ENCODE measurements at places on chromosomes 7 and 10.

DNA sequence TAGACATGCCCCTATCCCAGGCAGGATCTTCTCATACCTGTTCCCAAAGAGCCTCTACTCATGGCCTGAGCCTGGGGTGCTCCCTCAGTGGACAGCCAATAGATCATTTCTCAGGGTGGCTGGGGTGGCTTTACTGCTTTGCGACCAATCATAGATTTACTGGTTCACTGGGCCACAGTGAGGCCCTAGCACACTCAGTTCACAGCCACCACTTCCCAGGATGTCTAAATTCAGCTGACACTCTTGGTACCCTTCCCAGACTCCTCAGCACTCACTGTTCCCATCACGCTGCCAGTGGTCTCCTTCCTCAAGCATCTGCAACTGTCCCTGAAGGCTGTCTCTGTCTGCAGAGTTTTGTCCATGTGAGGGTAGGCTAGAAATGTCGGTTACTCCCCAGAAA, 50.6 kb downstream of the ARHGAP22 start:
- no peak for DNase-seq

DNA sequence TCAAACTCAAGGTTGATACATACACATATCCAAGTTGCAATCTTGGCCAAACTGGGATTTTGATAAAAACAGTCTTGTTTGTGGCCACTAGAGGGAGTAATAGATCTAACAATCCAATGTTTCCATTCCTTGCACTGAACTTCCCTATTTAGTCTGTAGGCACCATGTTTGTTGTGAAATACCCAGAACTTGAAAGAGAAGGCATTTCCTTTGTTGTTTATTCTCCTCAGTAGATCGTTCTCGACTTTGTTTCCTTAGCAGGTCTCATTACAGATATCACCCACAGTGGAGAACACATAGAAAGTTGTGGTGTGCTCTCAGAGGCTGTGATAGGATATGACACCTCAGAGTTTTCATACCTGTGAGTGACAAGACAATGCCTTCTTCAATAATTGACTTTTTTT, 70.3 kb upstream of the MXI1 start:
- no peak for DNase-seq

- no peak for DNase-seq
Observed at GRCh38 chr10:1120306-1120705, 64.1 kb downstream of the WDR37 start.

DNA sequence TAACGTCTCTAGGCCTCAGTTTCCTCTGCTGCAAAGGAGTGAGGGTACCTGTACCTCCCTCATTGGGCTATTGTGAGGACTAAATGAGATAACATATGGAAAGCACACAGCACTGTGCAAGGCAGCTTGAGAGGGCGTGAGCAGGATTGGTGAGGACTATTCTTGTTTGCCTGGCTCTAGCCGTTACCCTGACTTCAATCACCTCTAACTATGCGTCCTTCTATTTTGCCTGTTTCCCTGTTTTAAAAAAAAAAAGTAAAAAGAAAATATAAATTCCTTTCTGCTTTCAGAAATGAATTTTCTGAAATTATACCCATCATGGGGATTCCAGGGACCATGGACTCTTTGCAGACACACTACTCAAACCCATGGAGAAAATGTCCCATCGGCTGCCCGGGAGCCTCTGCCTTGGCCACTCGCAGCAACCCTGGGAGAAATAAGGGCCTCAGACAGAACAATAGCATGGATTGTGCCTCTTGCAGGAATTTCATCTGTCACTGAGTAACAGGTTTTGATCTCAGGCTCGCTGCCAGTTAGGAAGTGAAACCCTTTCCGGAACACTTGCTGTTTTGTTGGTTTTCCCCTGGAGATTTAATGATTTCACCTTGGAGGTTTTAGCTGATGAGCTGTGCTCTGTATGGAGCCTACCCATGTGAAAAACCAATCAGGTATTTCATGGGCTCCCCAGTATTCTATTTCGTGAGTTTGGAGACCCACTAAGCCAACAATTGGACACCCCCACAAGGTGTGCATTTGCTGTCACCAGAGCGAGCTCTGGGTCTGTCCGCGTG, 55.6 kb downstream of the STEAP1B start:
- DNase-seq: no peak

GRCh38 chr7:157691586-157692459, 355.0 kb downstream of the DNAJB6 start:
- no peak for DNase-seq

- no peak for DNase-seq
Observed at GRCh38 chr10:98363220-98363619, 51.8 kb downstream of the PYROXD2 start.

- DNase-seq: no peak
Observed at GRCh38 chr10:52703898-52704297, 68.7 kb downstream of the MBL2 start.

GRCh38 chr7:116786791-116787443, 75.5 kb upstream of the CAPZA2 start:
- no peak for DNase-seq

DNA sequence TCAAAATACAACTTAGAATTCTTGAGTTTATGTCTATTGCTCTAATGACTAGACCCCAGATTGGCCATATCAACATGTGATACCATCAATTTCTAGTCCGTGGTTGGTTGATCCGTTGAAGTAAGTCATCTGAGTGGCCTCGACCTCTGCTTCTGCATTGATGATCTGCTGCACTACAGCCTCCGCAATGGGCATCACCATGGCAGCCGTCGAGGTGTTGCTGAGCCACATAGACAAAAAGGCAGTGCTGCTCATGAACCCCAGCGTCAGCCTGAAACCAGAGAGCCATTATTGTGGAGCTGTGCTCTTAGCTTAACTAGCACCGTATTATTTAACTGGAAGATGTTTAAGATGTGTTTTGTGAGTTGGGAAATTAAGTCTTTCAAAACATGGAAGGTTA, 30.7 kb downstream of the SLC13A1 start:
- no peak for DNase-seq

DNA sequence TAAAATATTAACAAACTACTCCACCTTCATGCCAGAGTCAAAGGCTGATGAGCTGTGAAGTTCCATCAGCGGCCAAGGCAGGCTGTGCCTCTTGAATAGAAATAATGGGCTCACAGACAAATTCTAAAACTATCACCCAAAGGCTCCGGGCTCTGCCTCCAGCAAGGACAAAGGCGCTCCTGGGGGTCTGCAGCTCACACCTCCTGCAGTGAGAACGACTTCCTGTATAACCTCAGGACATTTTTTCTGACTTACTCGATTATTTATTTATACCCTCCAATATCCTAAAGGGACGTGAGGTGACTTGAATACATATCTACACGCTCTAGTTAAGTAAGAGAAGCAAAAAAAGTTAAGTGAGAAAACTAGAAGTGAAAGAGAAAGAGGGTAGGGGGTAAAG, 500.7 kb downstream of the CCSER2 start:
- DNase-seq: no peak

- DNase-seq: no peak
Observed at GRCh38 chr7:157803906-157804305, 467.1 kb downstream of the DNAJB6 start.

- no peak for DNase-seq
Observed at GRCh38 chr7:77561352-77561751, 24.3 kb downstream of the PTPN12 start.

All from activated CD4-positive, alpha-beta T cell treated with anti-CD3 and anti-CD28 coated beads for 24 hours (primary cell).